Ovary (tissue), 10 donors: ENCODE measurements at places on chromosomes 6 and 20. TPM values are rescaled to one million over a fixed set of nuclear protein-coding genes. Genes with fewer than 3 reads are reported as not detected.

The PI3 gene
- not detected for total RNA-seq

The TRIM15 gene
- total RNA-seq = not detected

The SPATA25 gene
- total RNA-seq = 5.9 TPM

The EEF1A2 gene
- total RNA-seq = 0.69 TPM

The CDH4 gene
- 1.7 TPM for total RNA-seq

The SALL4 gene
- not detected for total RNA-seq

The GFRA4 gene
- not detected for total RNA-seq

The ZBTB46 gene
- total RNA-seq = 35.2 TPM

The SMOC2 gene
- 84.4 TPM for total RNA-seq

The CLVS2 gene
- total RNA-seq = not detected

The MAP3K4 gene
- 38.6 TPM for total RNA-seq

The DAAM2 gene
- 18.5 TPM for total RNA-seq

The OXT gene
- not detected for total RNA-seq

The IL17A gene
- not detected for total RNA-seq

The SLC17A3 gene
- 0.42 TPM for total RNA-seq

The BPIFB4 gene
- total RNA-seq = not detected

The VSX1 gene
- total RNA-seq = 0.15 TPM

The TTBK1 gene
- not detected for total RNA-seq
